ENCODE measurements at places on chromosomes 2 and 18.

DNA sequence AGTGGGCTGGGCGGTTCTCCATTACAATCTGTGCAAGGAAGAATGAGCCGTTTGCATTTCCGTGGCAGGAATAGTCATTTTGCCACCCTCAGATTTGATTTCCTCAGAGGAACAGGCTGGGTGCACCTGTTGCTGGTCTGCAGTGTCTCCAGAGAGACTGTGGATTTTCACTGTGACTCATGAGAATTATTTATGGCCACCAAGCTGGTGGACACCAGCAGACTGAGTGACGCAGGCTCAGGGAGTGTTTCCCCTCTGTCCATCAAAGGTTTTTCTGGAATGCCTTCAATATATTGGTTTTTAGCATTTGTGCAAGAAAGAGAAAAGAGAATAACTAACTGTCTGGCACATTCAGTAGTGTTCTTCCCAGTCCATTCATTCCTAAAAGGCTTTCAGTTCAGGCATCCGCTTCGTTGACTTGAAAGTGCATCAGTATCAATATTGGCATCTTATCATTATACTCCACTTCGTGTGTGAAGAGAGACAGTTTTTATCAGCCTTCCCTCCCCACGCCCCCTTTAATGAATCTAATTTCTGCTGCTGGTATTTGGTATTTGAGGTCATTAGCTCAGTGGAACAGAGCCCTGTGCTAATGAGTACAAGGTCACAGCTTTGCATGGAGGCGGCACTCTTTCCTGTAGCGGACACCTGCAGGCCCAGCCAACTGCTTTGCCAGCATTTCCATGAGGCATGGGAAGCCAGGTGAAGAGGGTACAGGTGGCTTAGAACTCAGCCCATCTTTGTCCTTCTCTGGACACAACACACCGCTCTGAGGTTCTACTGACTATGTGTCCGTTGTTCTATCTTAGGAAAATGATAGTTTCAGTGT, 39.9 kb downstream of the PRKCE start:
- DNase-seq = no peak

DNA sequence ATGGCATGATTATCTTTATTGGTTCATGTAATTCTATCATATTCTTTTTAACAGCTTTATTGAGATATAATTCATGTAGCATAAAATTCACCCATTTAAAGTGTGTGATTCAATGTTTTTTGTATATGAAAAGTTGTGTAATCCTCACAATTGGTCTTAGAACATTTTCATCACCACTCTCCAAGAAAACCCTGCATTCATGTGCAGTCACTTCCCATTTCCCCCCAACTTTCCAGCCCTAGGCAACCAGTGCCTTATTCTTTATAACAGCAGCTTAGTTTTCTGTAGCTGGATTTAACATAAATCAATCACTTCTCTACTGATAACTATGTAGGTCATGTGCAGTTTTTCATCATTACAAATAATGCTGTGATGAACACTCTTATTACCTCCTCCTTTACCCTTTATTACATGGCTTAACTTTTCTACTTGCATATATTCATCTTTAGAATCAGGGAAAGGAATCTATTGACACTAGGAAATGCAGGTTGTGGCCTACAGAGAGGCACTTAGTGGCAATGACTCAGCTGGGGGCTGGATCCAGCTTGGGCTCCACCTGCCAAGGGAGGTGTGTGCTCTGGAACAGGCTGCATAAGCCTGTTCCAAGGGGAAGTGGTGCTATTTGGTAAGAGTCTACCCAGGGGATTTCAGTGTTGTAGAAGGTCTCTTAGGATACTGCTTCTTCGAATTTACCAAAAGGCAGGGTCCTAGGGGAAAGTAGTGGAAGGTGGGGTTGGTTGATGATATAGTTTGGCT, 89.1 kb downstream of the ETAA1 start:
- DNase-seq = no peak

DNA sequence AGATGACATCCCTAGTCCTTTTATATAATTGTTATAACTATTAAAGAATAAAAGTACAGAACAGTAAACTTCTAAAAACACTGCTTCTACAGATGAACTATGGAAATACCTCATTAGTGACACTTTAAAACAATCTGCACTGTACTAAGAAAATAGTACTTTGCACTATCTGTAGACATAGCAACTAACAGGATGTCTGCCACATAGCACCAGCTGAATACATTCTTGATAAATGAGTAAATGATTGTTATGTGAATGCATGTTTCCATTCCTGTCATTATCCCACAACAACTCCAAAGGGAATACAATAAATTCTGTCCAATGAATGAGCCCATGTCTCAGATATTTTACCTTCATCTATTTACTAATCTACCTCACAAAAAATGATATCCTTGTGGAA, 115.3 kb upstream of the SLC35G4 start:
- no peak for DNase-seq

DNA sequence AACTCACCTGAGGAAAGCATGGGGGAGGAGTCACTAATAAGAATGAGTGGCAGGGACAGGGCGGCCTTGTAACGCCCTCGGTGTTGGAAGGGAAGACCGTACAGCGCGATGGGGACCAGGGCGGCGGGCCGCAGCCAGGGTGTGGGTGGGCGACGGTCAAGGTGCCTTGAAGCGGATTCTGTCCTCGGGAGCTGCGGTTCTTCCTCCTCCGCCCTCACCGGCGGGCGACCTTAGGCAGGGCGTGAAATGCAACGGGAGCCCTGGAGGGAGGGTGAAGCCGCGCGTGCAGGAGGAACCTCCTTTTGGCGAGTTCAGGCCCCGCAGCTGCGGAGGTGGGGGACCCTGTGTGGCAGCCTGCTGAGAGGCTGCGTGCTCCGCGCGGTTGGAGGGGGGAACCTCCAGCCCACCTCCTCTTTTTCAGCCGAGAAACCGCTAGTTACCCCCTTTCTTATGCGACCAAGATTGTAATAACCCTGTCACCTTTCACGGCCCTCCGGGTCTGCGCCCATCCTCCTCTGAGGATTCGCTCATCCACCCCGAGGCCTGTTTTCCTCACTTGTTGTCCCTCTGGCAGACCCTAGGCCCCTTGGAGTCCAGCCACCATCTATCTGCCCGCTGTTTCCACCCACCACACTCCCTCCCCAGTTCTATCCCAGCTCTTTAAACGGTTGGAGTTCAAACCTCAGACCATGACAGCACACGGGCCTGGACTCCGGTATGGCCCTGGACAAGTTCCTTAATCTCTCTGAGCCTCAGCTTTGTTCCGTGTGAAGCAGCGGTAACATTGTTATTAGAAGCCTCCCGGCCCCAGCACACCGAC, 823 bp upstream of the RNU2-63P start:
- DNase-seq = no peak

DNA sequence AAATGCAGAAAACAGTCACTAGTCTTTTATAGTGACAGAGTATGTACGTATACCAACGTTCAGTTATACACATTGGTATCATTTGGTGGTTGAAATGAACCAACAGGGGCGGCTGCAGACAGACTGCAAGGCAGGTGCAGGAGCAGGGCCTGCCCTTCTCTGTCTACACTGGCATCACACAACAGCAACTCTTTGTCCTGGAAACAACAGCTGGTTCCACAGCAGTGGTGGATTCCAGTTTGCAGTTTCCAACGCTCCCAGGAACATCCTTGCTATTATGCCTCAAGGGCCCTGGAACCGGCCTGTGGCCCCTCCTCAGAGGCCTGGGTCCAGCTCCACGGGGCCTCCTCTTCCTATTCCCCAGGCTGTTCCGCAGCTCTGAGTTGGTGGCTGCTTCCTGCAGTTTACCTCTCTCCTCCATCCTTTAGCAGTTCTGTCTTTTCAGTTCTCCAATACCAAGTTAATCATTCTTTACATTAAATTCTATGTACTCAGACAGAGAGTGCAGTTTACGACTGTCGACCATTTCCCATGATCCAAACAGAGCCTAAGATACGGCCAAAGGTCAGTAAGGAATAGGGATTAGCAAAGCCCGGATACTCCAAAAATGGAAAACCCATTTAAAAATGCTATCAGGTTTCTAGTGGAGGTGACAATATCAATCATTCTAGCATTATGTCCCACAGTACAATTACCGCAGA, 87.8 kb downstream of the NOL10 start:
- DNase-seq = no peak

DNA sequence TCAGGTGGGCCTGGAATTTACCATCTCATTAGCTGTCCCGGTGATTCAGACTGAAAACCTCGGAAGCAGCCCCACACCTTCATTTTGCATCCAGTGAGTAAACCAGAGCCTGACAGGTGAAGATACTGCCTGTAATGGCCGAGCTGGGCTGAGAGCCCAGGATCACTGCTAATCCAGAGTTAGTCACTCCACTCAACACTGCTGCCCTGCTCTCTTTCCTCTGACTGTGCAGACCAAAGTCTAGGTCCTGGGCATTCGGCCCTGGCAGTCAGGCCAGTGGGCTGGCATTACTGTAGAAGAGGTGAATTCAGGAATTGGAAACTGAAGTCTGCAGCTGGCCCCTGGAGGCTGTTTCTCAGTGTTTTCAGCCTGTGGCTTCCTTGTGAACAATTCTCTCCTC, 44.3 kb downstream of the TMEM17 start:
- no peak for DNase-seq

GRCh38 chr2:167988296-167988695, 259.1 kb downstream of the STK39 start:
- no peak for DNase-seq

GRCh38 chr18:44521668-44522022, 159.0 kb upstream of the SETBP1 start:
- DNase-seq = no peak

GRCh38 chr2:31136732-31137131, 1.5 kb downstream of the GALNT14 start:
- DNase-seq = no peak

DNA sequence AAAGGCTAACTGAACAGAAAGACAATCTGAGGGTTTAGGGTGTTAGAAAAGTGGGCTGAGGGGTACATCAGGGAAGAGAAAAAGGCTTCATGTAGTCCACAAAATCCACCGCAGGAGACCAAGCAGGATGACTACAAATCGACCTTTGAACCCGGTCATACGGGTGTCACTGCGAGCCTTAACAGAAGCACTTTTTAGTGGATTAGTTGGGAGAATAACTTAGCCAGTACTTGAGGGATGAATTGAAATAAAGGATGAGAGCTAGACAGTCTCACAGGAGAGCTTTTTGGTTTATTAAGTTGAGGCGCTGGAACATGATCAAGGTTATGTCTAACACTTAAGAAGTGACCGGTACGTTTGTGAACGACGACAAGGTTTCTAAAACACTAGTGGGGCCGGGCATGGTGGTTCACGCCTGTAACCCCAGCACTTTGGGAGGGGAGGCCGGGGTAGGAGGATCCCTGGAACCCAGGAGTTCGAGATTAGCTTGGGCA, 217.7 kb downstream of the MCFD2 start:
- DNase-seq = no peak

- DNase-seq = no peak
These were observed 21.8 kb upstream of the GLS start for GRCh38 chr2:190858817-190859216.

DNA sequence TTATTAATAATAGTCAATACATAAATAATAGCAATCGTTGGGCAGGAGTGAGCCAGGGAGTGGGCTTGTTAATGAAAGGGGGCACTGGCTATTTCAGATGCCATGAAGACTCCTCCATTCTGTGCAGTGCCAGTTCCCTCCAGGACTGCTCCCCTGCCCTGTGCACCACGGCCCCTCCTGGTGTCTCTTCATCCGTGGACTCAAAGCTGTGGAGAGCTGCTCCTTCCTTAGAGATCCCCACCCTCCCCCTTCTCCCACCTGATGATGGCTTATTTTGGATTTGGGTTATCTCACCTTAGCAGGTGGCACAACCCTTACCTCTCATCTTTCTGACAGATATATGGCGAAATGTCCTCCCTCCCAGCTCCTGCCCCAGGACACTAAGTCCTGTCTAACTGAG, 3.1 kb upstream of the CELF4 start:
- no peak for DNase-seq

GRCh38 chr18:55001394-55002024, 42.2 kb upstream of the CCDC68 start:
- DNase-seq = no peak

GRCh38 chr2:196182439-196183171, 11.2 kb upstream of the STK17B start:
- no peak for DNase-seq

GRCh38 chr18:44729631-44730101, 49.0 kb downstream of the SETBP1 start:
- no peak for DNase-seq

DNA sequence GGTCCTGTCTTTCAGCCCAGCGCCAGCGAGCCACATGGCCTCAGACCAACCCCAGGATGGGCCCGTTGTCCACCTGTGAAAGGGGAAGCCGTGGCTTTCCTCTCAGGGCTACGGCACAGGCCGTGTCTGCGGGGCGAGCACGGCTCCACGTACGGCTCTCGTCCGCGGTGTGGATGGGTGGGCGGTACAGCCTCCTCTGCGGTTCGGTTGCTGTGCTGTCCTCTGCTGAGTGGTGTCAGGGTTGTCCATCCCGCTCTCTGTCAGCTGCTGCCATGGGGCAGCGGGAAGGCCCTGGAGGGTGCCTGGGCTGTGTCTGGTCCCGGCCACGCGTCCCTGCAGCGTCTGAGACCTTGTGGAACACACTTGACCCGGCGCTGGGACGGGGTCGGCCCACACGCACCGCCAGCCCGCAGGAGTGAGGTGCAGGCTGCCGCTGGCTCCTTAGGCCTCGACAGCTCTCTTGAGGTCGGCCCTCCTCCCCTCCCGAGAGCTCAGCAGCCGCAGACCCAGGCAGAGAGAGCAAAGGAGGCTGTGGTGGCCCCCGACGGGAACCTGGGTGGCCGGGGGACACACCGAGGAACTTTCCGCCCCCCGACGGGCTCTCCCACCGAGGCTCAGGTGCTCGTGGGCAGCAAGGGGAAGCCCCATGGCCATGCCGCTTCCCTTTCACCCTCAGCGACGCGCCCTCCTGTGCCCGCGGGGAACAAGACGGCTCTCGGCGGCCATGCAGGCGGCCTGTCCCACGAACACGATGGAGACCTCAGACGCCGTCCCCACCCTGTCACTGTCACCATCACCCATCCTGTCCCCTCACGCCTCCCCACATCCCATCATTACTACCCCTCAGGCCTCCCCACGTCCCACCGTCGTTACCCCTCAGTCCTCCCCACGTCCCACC, 128.7 kb downstream of the NFATC1 start:
- DNase-seq = peak; percentile 46

DNA sequence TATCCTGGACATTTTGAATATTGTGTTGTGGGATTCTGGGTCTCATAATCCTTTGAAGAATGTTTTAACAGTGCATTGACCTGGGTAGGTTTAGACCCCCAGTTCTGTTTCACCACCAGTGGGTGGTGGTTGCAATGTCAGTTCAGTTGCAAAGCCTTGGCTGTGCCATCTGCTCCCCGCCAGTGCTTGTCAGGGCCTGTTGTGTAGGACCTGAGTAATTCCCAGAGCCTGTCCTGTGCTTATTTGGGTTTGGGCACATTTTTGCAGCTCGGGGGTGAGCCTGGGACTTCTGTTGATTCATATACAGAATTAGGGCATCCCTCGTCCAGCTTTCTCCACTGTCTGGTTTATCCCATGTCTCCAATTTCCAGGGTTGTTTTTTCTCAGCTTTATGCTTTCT, 24.8 kb downstream of the ATP9B start:
- DNase-seq = no peak
